Tibial artery (tissue), 4 donors: ENCODE measurements at places on chromosomes 6 and 20.

DNA sequence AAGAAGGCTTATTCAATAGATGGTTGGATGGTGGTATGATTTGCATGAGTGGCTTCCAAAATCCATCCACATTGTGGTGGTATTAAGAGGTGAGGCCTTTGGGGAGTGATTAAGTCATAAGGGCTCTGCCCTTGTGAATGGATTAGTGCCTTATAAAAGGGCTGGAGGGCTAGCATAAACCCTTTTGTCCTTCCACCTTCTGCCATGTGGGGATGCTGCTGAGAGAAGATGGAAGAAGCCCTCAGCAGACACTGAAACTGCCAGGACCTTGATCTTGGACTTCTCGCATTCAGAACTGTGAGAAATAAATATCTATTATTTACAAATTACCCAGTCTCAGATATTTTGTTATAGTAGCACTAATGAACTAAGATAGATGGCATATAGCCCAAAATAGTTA is 27.8 kb upstream of the SRPK1 start:
- no peak for DNase-seq

GRCh38 chr6:130912434-130912833 is 85.2 kb downstream of the SMLR1 start:
- DNase-seq: no peak

DNA sequence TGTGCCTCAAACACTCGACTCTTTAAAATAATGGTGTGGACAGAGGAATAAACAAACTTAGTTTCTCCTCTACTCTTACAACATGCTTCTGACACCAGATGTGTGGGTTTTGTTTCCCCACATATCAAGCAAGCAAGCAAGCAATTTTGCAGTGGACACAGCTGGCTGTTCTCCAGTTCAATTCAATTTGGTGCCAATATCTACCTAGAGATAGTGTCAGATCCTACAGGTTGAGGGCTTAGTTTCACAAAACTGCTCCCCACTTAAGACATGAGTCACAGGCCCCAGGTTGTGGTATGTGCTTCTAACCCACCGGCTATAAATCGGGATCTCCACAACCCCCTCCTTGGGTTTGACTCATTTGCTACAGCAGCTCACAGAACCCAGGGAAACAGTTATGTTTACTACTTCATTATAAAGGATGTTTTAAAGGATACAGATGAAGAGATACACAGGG is 131.4 kb upstream of the TRAF3IP2 start:
- DNase-seq: no peak

DNA sequence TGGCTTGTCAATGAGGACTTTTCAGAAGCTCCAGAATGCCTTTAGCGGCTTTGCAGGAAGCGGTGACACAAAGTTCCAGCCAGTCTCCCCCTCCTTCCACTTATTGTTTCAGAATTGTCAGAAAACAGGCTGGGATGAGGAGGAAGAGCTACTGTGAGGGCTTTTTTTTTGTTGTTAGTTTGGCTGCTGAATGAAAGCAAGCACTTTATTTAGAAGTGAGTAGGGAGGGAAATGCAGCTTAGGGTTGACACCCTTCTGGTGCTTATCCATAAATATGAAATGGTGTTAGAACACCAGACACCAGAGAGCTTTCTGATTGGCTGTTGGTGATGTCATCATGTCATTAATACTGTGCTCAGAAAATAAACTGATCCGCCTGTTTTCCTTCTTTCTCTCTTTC is 251.5 kb downstream of the SOX4 start:
- DNase-seq: no peak

DNA sequence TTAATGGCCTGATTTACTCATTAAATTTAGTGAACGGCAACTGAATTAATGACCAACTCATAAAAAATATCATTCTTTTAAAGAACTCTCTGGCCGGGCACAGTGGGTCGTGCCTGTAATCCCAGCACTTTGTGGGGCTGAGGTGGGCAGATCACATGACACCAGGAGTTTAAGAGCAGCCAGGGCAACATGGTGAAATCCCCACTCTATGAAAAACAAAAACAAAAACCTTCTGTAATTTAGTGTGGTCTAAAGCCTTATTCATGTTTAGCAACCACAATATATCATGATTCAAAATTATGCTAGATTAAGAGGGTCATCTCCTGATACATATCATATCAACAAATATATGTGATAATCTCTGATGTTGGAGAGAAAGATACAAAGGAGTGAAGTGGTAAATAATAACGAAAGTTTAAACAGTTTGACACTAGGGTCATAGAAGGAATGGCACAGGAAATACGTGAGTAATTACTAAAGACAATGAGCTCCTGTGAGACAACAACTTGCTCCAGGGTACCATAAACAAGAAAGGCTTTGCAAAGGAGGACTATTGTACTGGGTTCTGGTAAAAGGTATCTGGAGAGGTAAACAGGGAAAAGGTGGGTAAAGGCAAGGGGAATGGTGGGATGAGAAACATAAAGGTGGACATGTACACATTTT is 5.7 kb downstream of the ELOVL4 start:
- DNase-seq: no peak

DNA sequence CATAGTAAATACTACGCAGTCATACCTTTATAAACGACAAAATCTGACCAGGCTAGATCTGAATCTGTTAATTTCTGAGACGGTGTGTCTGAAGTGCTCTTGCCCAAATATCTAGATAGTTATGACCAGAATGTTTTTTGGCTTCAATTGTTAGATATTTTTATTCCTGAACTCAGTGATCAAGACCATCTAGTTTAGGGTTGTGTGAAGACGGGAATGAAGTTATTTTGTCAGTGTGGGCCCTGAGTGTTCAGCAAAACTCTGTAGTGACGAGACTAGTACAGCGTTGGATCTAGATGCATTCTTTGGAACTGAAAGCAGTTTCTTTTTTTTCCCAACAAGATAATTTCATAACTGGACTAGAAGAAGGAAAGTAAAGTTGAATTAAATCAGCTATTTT is 3.1 kb downstream of the STXBP5 start:
- DNase-seq: no peak

DNA sequence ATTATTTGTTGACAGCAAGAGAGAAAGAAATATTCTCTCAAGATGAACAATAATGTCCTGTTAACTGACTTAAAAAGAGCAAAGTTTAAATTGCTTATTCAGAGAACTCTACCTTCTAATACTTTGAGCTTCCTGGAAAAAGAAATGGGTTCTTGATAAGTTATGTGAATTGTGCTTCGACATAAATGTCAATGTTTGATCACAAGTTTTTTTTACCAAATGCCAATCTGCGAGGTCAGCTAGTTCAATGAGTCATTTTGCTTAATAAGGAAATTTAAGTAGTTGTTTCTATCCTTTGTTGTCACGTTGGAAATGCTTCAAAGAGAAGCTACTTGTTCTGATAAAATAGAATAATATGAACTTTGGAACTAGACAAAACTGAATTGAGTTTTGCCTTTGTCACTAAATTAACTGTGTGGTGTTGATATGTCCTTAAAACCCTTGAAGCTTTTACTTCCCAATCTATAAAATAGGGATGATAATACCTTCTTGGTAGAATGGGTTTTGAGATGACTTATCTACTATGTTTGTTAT is 642.1 kb upstream of the FLRT3 start:
- no peak for DNase-seq

- DNase-seq: no peak
These were observed 44.0 kb upstream of the DOK5 start for GRCh38 chr20:54431156-54431944.

DNA sequence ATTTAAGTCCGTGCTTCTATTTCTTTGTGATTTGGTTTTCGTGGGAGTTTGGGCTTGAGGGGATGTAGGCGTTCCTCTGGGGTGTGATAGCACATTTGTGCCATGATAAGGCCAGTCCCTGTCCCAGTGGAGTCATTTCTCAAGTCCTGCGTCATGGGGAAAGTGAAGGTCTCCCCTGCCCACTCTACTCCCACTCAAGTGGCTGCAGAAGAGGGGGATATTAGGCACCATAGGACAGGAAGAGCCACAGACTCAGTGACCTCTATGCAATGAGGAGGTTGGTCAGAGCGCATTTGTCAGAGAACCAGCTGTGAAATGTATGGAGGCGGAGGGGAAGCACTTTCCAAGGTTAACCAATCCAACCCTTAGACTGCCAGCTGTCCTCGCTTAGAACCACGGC is 51.9 kb upstream of the EDN1 start:
- DNase-seq: no peak

GRCh38 chr6:128521282-128521632 is 858 bp upstream of the PTPRK start:
- DNase-seq: no peak

GRCh38 chr20:60049601-60050000 is 91.4 kb downstream of the CDH26 start:
- no peak for DNase-seq

- peak; percentile 73 for DNase-seq
These were observed 58.2 kb upstream of the TRAF3IP2 start for GRCh38 chr6:111663692-111664564.

DNA sequence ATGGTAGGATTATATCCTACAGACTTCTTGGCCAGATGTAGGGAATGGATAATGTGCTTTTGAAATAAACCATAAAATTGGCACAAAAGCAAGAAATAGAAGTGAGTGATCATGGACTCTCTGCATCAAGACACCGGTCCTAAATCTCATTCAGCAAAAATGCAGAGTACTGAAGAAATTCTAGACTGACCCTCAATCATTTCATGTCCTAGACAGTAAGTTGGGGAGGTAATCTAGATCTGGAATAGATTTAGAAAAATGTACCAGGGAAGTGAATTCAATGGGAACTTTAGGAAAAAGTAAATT is 69.7 kb upstream of the ADTRP start:
- no peak for DNase-seq

- no peak for DNase-seq
These were observed 32.4 kb downstream of the WRNIP1 start for GRCh38 chr6:2797564-2798031.

GRCh38 chr20:19347943-19348456 is 135.6 kb downstream of the SLC24A3 start:
- DNase-seq: no peak

- DNase-seq: no peak
These were observed 4.6 kb downstream of the MEA1 start for GRCh38 chr6:43009124-43009523.

DNA sequence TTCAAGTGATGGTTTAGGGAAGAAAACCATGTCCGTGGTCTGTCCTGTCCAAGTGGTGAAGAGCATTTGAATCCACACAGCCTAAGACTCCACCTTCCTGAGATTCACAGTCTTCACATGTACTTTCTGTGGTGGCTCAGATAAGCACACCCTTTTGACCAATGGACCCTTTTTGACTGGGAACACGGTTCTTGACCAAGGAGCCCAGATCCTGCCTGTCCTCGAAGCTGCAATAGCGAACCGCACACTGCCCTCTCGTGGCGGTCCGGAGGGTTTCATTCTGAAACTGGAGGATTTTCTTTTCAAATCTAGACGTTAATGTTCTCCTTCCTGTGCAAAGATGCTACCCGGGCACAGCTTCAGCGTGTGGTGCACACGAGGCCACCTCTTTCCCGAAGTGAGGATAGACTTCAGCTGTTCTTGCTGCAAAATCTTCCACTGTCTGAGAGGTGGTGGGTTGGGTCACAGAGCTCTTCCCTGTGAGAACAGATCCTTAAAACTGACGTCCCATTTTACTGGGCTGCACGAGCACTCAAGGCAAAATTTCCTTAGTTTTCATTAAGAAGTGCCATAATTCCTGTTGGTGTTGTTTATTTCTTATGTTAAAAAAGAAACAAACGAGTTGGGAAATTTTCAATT is 90.5 kb downstream of the SYNJ2 start:
- DNase-seq: peak; percentile 73

DNA sequence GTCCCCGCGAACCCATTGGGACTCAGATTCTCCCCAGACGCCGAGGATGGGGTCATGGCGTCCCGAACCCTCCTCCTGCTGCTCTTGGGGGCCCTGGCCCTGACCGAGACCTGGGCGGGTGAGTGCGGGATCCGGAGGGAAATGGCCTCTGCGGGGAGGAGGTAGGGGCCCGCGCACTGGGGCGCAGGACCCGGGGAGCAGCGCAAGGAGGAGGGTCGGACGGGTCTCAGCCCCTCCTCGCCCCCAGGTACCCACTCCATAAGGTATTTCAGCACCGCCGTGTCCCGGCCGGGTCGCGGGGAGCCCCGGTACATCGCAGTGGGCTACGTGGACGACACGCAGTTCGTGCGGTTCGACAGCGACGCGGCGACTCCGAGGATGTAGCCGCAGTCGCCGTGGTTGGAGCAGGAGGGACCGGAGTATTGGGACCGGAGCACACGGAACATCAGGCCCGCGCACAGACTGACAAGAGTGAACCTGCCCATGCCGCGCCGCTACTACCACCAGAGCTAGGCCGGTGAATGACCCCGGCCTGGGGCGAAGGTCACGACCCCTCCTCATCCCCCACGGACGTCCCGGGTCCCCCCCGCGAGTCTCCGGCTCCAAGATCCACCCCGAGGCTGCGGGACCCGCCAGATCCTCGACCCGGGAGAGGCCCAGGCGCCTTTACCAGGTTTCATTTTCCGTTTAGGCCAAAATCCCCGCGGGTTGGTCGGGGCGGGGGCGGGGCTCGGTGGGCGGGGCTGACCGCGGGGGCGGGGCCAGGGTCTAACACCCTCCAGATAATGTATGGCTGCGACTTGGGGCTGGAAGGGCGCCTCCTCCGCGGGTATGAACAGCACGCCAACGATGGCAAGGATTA is 15.7 kb upstream of the HLA-A start:
- peak; percentile 37 for DNase-seq

DNA sequence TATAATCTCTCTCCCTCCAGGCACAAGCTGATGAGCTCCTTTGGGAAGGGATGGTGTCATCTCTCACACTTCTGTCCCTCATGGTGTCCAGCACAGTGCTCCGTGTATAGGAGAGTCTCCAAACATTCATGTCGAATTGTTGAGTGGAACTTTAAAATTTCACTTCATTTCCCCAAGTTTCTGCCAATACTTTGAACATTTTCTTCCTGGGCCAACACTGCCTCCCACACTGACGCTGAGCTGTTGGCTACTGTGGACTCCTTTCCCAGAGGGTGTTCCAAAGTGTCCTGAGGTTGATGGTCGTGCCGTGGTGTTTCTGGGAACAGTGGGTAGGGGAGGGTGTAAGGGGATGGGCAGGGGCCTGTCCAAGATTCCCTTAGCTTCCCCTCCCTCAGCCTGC is 122.7 kb downstream of the TIAM2 start:
- no peak for DNase-seq

- peak; percentile 77 for DNase-seq
These were observed 16.1 kb downstream of the TTPAL start for GRCh38 chr20:44491635-44492395.

- DNase-seq: no peak
These were observed 40.2 kb upstream of the CRISP1 start for GRCh38 chr6:49906526-49906925.

- DNase-seq: no peak
These were observed 12.2 kb downstream of the TGIF2 start for GRCh38 chr20:36585410-36586125.

GRCh38 chr6:137744877-137745276 is 122.2 kb upstream of the TNFAIP3 start:
- no peak for DNase-seq

- no peak for DNase-seq
These were observed 104.7 kb upstream of the CEP85L start for GRCh38 chr6:118755941-118756646.
